NCI-H510A (cell line): ENCODE measurements at places on chromosomes 3 and 15.

DNA sequence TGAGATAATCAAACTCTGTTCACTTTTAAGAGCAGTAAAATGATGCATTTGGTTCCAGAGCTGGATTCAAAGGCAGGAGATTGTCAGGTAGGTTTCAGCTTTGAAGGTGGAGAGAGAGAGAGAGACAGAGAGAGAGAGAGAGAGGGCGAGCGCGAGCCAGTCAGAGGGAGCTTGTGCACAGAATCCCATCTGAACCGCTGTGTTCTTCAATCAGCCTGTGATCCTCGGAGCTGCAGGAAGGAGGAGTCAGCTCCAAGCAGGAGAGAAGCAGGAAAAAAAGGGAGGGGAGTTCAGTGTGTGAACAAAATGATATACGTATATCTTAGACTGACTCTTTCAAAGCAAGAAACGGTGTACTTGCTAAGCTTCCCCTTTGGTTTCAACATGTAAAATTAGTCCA lies at the start of gene GPR149:
Gene GPR149 (minus strand): TSS at position 177 of the 400 bp plus-strand sequence. CDS start 575 bp downstream, outside the sequence.
- DNase-seq = no peak

GRCh38 chr3:30680789-30681648 lies 74.6 kb downstream of the TGFBR2 start:
- DNase-seq = no peak

DNA sequence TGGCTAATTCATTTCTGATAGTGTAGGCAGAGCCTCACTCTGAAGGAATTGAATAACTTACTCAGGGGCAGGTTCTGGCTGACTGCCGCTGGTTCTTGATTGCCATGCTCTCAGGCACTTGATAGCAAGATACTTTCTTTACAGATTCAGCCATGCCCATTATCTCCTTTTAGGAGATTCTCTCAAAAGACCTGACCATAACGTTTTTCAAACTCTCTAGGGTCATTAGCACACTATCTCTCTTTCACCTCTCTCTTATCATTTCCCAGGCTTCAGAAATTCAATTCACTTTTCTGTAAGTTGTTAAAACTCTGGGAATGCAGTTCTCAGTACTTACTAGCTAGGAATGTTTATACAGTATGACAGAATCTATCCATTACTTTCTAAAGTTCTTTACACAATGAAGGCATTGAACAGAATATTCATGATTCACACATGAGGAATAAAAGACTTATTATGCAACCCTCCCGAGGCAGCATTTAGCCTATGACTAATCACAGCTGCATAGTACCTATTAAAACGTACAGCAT lies 850.3 kb upstream of the CADM2 start:
- no peak for DNase-seq

GRCh38 chr15:49171790-49172189 lies 1.7 kb downstream of the GALK2 start:
- DNase-seq = no peak

DNA sequence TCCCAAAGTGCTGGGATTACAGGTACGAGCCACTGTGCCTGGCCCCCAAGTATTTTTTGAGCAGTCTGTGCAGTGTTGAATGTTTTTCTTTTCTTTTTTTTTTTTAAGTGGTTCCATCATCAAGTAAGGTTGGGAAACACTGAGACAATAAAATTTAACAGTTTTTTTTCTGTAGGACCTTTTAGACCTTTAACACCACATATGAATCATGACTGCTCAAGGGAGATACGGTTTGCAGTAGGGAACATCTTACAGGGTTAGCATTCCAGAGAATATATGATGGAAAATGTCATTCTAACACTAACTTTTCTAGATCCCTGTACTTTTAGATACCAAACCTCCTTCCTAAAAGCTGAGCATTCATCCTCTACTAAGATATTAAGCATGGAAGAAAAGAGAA lies 41.7 kb downstream of the SNX4 start:
- DNase-seq = no peak

DNA sequence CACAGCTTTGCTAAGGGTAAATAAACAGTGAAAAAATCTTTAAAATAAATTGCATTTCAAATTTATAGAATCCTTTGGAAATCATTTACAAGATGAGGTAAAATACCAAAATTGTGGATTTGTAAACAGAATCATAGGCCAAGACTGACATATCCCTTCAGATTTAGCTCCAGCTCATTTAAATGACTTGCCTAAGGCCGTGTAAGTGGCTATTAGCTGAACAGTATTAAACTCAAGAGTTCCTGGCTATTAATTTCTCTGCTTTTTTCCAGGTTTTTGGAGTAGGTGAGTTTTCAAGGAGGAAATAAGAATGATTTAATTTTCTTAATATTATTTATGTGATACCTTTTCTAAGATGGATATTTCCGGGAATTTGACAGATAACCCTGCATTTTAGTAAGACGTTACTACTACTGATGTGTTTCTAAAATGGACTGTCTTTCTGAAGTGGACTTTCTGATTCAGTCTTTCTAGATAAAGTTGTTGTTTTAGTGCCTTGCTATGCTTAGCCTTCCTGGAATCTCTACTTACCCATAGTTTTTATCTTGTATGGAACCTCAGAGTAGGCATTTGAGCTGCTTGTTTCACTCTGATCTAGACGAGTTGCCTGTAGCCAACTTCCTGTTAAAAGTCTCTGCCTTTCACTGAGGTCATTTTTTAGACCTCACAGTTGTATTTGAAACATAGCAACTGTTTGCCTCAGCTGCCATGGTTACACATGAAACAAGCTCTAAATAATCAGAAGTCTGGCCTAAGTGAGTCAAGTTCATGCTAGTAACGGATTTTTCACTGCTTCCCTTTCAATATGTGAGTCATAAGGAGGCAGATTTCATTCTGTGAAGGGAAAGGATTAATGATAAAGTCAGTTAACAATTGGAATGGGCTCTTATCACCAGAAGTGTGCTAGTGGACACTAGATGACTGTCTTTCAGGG lies 127.0 kb downstream of the KLHL25 start:
- no peak for DNase-seq

DNA sequence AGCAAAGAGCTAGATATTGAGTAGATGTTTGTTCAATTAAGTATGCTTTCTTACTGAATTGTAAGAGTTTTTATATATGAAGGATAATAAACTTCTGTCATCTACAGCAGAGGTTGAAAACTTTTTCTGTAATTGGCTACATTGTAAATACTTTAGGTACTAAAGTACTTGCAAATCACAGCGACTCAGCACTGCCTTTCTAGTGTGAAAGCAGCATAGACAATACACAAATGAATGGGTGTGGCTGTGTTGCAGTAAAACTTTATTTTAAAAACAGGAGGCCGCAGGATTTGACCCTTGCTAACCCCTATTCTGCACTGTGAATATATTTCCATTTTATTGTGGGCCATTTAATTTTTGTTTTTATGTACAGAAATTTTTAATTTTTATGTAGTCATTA lies 104.3 kb upstream of the TMC3 start:
- no peak for DNase-seq

DNA sequence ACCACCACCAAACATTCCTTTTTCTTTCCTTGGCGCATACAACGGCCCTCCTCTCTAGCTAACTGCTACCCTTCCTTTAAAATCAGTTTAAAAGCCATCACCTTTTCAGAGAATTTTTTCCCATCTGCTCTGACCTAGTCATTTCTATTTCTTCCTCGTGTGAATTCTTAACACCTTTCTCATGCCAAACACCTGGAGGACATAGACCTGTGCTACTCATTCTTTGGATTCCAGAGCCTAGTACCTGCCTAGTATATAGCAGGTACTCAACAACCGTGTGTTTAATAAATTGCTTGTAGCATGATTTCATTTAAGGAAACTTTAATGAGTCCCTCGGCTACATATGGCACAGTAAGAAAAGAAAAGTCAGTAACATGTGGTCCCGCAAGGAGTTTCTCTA lies 2.0 kb upstream of the TPM1 start:
- no peak for DNase-seq

DNA sequence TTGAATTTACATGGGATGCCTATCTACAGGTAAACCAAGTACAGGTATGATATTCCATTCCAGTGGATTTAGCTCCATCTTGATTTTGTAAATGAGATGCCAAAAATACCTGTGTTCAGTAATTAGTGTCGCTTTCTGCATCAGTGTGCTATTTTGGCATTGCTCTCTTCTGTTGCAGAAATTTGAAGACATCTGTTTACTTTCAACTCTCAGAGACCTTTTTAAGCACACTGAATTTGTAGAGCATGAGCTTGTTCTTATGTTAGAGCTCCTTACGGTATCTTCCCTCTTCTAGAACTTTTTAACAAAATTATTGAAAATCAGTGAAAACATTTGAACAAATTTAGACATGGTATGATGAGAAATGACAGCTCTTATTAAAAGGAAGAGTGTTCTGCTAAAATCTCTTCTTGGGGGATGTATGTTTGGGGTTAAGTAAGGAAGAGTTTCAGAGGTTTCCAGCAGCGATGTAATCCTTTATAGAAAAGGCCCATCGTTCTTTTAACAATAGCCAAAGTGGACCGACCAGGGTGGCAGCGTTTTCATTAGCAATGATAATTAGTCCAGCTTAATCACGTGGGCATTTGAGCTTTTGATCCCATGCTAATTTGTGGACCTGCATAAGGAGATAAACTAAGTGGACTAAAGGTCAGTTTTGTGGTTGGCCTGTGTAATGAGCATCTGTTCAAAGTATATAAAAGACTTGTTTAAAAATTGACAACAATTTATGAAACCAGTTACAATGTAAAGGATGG lies 385.4 kb downstream of the PTPRG start:
- no peak for DNase-seq

DNA sequence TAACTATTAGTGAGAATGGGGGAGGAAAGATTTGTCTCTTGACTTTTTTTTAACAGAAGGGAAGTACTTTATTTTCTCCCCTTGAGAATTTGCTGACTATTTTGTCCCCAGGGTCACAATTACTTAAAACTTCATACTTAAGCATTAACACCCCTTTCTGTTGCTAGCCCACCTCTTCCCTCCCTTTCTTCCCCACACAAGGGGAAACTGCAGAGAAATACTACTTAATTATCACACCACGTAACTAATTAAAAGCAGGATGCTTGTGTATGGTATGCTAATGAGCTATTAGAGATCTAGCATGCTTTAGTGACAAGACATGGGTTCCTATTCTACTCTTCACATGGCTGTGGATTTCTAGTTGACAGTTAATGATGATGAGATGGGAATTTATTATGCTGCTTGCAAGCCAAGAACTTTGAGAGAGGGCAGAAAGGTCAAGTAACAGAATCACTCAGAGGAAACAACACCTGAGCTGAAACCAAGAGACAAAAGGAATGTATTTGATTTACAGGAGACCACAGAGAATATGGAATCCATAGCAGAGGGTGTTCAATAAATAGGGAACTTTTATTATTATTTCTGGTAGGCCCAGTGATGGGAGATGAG lies 179.2 kb downstream of the LSAMP start:
- DNase-seq = no peak
